ENCODE measurements at places on chromosomes 1 and 21.

DNA sequence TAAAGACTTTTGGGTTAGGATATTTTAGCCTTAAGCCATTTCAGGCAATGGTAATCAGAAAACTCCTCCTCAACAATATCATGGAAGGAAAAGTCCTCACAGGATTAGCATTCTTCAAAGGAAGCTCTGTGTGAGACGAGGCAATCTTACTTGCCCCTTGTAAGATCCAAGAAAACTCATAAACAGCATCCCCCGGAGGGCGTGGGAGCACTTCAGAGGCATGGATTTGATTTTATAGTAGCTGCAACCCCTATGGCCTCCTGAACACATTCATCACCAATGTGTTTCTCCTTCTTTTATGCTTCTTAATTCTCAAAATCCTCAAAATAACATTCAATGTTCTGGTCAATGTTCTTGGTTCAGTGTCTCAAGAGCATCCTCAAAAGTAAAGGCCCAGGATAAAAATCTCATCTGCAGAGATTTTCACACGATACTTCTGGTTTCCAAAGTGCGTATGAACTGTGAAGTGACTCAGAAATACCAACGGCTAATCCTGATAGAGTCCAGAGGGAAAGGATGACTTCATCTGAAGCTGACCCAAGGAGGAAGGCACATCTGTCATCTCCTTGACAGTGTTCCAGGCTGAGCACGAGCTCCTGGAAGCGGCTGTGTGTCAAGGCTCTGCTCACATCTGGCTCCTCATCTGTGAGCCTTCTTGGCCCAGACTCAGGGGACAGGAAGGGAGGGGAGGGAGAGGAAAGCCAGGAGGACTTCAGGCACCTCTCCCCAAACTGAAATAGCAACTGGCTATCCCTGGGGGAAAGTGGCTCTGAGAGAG is 49.3 kb upstream of the PSEN2 start:
- no peak for DNase-seq

DNA sequence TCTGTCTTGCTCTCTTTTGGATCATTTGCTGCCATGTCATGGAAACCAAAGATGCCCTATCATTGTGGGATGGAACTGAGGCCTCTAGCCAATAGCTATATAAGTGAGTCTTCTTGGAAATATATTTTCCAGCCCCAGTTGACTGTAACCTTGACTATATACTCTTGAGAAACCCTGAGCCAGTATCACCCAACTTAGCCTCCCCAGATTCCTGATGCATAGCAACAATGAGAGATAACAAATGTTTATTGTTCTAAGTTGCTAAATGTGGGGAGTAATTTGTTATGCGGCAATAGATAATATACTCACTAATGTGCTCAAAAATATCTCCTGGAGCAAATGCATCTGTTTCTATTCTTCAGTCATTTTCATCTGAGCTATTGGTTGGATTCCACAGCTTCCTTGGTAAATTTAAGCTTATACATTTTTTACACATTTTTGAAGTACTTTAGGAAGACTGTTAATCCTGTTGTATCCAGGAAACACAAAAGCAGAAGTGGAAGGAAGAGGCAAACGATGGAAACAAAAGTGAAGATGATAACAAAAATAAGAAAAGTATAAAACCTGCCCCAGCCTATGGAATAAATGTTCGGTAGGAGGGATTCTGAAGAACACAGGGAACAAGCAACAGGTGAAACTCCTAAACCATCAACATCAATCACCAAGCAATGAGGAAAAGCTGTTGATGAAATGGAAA is 6.3 kb upstream of the SRRM1 start:
- DNase-seq: no peak

DNA sequence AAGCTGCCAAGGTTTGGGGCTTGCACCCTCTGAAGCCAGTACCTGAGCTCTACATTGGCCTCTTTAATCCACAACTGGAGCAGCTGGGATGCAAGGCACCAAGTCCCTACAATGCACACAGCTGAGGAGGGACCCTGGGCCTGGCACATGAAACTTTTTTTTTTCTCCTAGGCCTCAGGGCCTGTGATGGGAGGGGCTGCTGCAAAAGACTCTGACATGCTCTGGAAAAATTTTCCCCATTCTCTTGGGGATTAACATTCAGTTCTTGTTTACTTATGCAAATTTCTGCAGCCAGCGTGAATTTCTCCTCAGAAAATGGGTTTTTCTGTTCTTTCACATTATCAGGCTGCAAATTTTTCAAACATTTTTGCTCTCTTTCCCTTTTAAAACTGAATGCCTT is 1072.2 kb downstream of the BRINP3 start:
- no peak for DNase-seq

DNA sequence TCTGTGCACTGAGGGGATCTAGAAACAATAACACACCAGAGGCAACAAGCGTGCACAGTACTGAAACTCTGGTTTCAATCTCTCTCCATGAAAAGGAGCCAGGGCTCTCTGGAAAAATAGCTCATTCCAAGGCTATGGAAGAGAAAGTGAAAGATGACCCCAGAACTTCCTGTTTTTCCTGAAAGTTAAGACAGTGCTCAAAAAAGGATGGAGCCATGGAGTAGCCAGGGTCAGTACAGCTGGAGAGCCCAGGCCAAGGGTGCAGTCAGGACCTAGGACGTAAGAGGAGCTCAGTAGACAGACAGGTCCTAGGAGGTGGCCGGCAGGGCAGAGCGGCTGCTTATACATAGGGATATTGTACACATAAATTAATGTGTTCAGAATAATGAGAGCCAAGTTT is 19.1 kb downstream of the NOL9 start:
- DNase-seq: no peak

DNA sequence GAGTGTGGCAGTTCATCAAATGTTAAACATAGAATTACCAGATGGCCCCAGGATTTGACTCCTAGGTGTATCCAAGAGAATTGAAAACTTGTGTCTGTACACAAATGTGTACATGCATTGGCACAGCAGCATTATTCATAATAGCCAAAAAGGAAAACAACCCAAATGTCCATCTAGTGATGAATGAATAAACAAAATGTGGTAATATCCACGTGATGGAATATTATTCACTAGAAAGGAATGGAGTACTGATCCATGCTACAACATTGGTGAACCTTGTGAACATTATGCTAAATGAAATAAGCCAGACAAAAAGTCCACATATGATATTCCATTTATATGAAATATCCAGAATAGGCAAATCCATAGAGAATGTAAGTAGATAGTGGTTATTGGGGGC is 77.7 kb downstream of the RAVER2 start:
- no peak for DNase-seq

DNA sequence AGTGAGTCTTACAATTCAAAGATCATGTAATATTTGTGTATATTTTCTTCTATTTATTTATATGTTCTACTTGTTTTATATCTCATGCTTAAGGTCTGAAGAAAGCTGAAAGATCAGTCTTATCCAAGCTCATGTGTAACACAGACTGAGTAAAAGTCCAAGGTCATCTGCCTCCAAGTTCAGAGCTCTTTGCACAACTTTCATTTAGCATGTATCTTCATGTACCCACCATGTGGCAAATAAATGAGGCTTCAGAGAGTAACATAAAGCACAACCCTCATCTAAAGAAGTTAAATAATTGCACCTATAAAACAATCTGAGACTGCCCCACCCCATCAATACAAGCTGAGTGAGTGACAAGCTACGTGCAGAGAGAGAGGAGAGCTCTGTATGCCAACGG is 38.5 kb upstream of the PRDX6 start:
- no peak for DNase-seq

DNA sequence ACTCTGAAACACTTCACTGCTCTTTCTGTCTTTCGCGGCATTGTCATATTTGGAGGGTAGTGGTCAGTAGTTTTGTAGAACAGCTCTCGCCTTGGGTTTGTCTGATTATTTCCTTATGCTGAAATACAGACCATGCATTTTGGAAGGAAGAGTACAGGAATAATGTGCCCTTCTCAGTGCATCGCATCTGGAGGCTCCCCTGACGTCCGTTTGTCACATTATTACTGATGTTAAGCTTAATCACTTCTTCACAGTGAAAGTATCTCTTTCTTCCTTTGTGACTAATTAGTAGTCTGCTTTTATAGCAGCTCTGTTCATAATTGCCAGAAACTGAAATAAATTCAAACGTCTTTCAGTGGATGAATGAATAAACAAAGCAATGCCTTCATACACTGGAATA is 85.7 kb upstream of the CXADR start:
- DNase-seq: no peak

DNA sequence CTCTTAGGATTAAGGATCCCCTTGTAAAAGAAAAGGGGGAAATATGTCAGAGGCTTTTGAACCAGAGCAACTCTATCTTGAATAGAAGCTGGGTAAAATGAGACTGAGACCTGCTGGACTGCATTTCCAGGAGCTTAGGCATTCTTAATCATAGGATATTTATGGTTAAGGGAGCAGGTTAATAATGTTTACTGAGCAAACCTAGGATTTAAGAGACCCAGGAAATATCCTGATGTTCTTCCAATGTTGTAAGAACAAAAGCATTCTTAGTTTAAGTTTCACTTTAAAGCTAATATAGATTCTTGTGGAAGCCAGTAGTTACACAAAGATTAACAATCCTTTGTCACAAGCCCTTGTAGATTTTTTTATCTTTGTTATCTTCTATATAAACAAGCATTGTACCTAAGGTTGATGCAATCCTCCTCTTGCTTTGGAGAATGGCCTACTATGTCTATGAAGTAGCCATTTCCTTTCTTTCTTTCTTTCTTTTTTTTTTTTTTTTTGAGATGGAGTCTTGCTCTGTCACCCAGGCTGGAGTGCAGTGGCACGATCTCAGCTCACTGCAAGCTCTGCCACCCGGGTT is 570.2 kb upstream of the BEND5 start:
- no peak for DNase-seq

DNA sequence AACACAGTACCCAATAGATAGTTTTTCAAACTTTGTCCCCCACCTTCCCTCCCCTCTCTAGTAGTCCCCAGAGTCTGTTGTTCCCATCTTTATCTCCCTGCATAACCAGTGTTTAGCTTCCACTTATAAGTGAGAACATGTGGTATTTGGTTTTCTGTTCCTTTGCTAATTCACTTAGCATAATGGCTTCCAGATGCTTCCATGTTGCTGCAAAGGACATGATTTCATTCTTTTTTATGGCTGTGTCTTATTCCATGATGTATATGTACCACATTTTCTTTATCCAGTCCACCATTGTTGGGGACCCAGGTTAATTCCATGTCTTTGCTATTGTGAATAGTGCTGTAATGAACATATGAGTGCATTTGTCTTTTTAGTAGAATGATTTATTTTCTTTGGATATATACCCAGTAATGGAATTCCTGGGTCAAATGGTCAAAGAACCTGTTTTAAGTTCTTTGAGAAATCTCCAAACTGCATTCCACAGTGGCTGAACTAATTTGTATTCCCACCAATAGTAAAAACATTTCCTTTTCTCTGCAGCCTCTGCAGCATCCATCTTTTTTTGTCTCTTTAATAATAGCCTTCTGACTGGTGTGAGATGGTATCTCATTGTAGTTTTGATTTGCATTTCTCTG is 126.0 kb downstream of the AK5 start:
- DNase-seq: no peak

GRCh38 chr1:164704954-164705353 is 146.0 kb downstream of the PBX1 start:
- no peak for DNase-seq

- no peak for DNase-seq
Observed at GRCh38 chr1:163069655-163070277, 605 bp downstream of the RGS4 start.

- peak; percentile 13 for DNase-seq
Observed at GRCh38 chr1:87358219-87358618, 29.5 kb downstream of the LMO4 start.

DNA sequence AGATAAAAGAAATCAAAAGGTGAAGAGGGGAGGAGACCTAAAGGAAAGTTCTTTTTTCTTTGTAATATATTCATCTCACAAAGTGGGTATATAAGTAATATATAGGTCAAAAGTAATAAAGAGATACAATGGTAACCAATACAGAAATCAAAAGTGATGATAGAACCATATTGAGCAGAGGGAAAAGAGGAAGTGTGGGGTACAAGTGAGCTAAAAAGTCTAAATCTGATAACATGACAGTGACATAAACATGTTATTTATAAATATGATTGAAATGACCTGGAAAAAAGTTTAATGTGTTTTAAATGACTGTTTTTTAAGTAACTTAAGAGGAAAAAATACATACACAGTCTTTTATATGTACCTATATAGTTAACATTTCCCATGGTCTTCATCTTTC is 70.5 kb downstream of the MRPL39 start:
- no peak for DNase-seq

DNA sequence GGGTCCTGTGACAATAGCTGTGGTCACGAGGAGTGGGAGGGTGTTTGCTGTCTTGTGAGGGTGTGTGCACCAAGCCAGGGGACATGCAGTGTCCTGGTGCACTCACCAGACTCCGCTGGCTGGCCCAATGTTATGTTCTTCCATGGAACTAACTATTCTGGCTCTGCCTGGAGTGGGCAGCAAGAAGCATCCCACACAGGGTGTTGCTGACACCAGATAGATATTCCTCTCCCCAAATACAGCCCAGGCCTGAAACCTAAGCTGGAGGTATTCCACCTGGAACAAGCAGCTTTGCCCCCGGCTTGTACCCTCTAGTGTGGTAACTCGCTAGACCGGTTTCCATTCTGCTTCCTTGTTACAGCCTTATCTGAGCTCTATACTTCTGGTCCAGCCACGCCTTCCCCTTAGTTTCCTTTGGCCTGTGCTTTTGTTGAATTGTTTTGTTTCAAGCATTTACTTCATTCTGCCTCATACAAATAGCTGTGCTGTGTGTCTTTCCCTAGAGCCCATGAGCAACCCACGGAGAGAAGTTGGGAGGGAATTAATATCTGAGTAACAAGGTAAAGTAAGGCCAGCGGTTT is 14.7 kb upstream of the LY9 start:
- DNase-seq: no peak

DNA sequence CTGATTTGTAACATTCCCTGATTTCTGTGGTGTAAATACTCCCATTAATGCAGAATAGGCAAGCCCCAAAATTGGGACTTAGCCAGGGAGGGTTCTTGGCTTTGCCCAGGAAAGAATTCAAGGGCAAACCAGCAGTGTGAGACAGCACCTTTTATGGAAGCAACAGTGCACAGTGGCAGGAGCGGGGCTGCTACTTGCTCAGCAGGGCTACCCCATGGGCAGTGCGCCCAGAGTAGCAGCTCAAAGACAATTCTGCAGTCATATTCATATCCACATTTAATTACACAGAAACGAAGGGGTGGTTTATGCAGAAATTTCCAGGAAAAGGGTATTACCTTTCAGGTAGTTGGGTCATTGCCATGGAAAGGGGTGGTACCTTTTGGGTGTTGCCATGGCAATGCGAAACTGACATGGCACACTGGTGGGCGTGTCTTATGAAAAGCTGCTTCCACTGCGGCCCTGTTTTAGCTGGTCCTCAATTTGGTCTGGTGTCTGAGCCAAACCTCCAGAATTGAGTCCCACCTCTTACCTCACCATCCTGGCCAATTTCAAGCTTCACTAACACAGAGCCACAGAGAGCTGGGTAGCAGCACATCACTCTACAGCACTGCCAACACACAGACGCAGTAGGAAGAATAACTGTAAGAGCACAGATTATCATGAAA is 35.9 kb downstream of the FHAD1 start:
- no peak for DNase-seq

GRCh38 chr1:32701951-32702598 is 495 bp downstream of the SYNC start:
- DNase-seq: no peak
